RCC 7860 (cell line): ENCODE measurements at places on chromosomes 6 and 20.

GRCh38 chr6:650098-650497 lies 6.8 kb downstream of the HUS1B start:
- no peak for DNase-seq

DNA sequence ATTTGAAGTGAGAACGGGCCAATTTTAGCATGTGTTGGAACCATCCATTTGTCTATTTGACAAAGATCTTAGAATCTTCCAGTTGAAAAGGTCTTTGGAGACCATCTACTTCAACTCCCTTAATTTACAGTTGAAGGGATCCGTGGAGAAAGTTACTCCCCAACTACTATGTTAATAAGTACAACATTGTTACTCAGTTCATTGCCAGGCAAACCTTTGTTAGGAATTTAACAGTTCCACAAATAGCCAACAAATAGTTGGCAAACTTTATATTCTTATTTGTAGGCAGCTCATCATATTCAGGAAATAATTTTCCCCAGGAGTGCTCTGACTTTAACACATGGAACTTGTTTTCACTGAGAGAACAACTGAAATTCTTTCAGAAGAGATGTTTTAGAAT lies 81.0 kb upstream of the FLRT3 start:
- DNase-seq = no peak

- DNase-seq = no peak
Observed at GRCh38 chr6:53494076-53494475, 50.8 kb downstream of the GCLC start.

DNA sequence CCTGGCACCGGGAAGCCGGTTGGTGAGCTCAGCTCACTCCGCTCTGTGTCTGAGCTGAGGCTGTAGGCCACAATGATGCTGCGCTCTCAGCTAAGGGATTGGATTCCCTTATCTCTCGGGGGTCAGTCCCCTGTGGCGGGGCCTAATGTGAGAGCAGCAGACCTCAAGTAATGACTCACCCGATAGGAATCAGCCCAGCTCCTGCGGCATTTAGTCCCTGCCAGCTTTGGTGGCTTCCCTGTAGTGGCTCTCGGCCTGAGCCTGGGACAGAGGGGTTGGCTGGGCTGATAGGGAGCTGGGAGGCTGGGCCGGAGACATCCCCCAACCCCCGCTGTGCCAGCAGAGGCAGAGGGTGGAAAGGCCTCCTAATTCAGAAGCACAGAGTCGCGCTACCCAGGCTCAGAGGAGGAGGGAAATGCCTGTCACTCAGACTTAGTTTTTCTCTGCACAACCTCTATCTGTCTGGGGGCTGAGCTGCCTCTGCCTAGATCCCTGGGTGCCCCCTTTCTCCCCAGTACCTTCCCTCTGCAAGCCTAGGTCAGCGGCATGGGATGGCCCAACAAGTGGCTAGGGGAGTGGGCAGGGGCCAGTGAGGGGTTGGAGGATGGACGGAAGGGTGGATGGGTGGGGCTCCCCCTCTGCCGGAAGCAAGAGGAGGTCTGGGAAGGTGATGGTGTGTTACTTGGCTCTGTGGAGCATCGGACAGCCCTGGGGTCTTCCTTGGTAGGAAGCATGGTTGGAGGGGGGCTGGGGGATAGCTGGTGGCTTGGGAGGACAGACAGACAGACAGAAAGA lies 92.2 kb downstream of the CDH22 start:
- peak; percentile 98 for DNase-seq

GRCh38 chr6:21219241-21219640 lies 374.3 kb upstream of the SOX4 start:
- DNase-seq = no peak

DNA sequence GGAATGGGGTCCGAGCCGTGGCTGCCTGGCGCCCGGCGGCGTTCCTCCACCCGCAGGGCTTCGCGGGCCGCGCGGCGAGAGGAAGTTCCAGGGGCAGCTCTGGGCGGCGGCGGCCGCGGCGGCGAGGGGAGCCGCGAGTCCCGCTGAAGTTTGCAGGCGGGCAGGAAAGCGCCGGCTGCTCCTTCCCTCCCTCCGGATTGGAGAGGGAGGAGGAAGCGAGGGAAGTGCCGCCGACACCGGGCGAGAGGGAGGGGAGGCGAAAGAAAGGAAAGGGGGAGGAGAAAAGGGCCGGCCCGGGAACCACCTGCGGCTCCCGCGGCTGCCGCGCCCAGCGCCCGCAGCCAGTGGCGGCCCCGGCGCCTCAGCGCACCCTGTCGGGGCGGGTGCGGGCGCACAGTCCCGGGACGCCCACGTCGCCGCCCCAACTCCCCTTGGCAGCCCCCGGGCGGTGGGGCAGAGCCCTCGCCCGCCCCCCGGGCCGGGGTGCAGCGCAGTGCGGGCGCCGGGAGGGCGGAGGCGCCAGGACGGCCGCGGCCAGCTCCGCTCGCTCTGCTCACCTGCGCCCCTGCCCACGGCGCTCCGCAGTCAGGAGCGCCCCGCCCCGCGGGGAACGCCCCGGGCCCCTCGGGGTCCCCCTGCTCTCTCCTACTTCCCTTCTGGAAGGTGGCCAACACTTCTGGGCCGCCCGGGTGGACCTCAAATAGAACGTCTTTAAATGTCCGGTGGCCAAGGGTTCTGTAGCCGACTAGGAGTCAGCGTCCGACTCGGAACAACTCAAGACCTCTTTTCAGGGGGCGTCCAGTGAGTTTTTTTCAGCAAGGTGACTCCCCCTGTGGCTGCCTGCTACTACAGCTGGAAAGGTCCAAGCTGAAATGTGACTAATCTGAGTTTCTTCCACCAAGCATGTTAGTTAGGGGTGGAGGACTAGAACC lies 80.3 kb upstream of the CCDC28A start:
- DNase-seq = peak; percentile 50

- DNase-seq = no peak
Observed at GRCh38 chr6:12751694-12752325, 35.2 kb downstream of the PHACTR1 start.

DNA sequence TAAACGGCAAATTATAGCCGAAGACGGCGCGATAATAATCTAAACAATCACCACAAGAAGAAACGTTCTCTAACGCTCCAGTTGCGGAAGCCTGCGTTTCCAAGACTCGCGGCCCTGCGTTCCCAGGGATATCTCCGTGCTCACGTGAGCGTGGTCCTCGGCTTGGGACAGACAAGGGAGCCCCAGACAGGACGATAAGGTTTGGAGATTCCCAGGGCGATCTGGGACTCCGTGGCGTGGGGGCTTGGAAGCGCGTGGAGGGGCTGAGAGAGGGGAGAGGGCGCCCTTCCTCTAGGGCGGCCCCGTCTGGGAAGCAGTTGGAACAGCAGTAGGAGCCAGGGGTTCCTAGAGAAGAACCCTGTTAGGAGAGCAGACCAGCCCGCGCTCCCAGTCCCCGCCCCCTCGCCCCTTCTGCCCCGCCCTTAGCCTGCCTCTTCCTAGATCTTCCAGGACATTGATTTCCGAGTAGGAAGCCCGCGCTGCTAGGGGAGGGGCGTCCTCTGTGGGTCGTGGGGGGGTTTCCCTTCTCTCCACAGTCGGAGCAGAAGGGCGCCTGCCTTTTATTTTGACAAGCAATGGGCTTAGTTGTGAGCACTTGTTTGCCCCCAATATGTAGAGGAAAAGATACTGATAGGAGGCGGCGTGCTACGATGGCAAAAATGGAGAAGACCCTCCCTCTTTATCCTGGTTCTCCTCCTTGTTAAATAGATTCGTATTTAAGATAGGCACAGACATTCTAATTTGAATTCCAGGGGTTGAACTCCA lies 10.6 kb downstream of the NRN1 start:
- DNase-seq = no peak

DNA sequence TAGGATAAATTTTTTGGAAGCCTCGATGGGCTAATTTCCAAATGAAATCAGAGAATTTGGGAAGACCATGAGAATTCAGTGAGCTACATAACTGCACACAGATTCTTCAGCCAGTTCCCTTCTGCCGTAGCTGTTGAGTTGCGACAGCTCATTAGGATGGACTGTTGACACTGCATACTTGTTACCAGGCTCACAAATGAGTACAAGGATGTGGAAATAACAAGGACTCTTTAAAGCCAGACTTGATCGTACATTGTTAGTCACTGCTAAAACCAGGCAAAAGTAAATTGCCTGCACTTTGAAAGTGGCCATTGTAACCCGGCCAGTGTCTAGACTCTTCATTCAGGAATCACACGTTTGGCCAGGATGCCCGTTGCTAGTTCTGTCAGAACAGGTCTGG lies 37.0 kb downstream of the NDUFAF5 start:
- no peak for DNase-seq

GRCh38 chr6:155483858-155484257 lies 28.2 kb upstream of the NOX3 start:
- DNase-seq = no peak

DNA sequence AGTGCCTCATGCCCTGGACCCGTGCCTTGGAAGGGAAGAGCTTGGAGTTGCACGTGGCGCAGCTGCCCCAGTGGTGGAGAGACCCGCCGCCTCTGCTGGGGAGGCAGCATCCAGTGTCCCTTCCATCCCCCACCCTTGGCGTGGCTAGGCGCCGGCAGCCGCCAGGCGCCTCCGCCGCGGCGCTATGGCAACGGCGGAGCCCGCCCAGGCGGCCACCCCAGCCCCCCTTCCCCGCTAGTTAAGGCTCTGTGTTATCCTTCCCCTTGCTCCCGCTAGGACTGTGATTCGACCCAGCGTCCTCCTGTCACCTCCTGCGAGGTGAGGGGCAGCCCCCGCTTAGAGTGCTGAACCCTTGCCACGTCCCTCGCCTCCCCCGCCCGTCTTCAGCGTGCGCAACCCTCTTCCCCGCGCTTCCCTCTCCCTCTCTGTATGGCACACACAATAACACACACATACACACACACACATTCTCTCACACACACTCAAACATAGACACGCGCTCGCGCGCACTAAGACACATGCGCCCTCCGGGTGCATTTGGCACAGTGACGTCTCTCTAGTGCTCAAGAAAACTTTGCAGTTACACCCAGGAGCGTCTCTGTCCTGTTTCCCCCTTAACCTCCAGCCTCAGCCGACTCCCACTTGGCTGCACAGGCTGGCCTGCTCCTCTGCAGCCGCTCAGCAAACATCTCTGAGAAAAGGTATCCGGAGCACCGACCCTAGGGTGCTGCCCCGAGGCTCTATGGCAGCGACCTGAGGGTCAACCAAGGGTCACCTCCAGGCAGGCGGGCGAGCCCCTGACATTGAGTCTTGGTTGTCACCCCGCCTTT lies 8.5 kb downstream of the GRIK2 start:
- DNase-seq = no peak

DNA sequence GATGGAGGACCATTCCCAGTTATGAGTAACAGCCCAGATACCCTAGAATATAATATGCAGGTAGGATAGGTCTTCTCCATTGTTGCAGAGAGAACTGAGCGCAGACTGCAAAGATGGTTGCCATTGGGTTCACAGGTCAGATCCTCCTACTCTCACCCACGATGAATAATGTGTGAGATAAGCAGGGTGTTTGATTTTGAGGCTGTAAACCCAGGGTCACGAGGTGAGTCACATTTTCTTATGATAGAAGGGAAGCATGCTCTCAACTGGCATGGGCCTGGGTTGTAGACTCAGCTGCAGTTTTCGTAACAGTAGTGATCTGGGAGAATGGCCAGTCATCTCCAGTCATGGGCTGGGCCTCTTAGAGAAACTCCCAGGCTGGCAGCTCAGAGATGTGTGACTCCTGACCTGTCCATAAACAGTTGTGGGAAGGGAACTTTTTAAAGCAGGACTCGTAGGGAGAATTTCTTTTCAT lies 74.2 kb downstream of the CD164 start:
- DNase-seq = peak; percentile 87

- no peak for DNase-seq
Observed at GRCh38 chr6:93794166-93794565, 374.8 kb upstream of the EPHA7 start.

DNA sequence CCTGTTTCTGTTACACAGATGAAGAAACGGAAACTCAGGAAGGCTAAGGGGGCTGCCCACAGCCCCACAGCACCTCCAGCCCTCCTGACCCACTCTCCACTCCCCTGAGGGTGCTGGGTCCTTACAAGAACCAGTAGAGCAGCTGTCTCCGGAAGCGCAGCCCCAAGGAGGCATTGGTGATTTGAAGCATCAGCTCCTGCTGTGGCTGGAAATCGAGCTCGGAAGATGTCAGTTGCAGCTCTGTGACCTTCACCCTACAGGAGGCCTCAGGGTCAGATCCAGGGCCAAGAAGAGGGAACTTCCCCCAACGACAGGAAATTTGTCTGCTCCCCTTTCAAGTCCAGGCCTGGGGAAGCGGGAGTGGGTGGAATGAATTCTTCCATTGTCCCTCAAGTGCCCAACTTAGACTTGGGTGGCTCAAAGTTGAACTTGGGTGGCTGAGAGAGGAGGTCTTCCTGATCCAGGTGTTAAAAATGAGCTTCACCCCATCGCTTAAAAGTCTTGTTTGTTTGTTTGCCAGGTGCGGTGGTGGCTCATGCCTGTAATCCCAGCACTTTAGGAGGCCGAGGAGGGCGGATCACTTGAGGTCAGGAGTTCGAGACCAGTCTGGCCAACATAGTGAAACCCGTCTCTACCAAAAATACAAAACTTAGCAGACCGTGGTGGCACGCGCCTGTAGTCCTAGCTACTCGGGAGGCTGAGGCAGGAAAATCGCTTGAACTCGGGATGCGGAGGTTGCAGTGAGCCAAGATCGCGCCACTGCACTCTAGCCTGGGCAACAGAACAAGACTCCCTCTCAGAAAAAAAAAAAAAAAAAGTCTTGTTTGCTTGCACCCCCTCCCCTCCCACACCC lies 1.9 kb downstream of the PLTP start:
- no peak for DNase-seq

DNA sequence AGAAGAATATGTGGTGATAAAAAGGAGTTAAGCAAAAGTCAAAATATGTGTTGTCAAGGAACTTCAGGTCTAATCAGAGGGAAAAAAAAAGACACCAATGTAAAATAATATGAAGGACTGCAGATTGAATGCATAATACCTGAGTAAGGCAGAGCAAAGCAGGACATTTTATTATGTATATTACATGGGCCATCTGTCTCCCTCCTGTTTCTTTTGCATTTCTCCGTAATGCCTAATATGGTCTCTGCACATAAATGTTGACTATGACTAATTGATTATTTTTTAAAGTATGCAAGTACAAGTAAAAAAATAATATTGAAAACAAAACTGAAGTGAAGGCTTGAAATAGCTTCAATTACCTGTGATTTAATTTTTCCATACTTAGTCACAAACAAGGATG lies 384.7 kb upstream of the MAN1A1 start:
- DNase-seq = no peak
